SK-MEL-5 (cell line): ENCODE measurements at places on chromosomes 5 and 9.

- no peak for DNase-seq
Measured at GRCh38 chr5:67303356-67303755, 106.8 kb upstream of the CD180 start.

DNA sequence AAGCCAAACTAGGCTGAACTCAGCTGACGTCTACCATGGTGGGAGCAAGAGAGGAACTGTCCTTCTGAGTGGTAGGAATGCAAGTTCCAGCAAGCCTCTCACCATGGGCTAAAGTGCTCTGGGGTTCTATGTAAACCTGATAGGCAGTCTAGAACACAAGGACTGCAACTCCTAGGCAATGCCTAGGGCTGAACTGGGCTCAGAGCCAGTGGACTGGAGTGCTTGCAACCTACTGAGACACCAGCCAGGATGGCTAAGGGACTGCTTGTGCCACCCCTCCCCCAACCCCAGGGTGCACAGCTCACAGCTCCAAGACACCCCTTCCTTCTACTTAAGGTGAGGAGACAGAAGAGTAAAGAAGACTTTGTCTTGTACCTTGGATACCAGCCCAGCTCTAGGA lies 12.1 kb upstream of the RCL1 start:
- no peak for DNase-seq

DNA sequence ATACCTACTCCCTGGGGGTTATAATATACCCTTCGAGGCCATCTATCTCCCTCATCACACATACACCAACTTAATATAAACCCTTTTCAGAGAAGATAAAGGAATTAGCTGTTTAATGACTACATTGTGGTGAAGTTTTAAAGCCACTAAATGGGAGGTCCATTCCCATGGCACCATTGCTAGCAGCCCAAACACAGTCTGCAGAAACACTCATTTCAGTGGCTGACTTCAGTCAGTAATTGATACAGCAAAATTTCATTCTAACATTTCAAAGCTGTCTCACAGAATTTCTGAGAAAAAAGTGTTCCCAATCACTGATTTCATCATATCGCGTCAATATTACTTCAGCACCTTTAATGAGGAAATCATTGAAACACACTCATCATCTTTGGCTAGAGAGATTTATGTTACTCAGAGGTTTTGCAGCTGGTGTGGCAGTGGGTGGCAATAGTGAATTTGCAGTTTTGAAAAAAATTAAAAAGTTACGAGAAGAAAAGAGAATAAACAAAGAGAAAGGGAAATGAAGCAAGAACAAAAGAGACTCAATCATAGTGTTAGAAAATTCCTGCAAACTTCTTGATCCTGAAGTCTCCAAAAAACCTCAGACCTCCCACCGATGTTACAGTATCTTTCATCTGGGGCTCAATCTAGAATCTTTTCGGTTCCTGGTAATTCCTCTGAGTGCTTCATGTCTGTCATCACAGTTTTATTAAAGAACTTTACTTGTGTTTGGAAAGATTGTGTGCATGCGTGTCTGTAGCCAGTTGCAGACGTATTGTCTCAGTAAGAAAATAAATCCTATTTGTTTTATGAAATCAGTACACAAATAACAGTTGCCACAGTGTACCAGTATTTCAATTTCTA lies 105.0 kb downstream of the ERCC6L2 start:
- no peak for DNase-seq

GRCh38 chr9:111193095-111193494 lies 136.9 kb downstream of the OR2K2 start:
- DNase-seq: no peak

DNA sequence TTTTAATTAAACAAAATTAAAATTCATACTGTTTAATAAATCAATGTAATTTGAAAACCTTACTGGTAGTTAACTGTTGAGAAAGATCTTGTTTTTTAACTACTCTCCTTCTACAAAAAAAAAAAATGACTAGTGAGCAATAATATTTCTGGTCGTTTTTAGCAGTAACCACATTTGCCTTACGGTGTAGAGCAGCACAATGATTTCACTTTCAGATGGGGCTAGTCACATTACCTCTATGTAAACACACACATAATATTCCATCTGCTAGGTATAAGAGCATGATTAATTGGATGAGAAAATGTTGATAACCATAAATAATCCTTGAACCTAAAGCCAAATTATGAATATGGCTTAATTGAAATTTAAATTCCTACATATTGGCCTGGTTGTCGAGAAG lies 198.1 kb downstream of the CHSY3 start:
- DNase-seq: no peak

DNA sequence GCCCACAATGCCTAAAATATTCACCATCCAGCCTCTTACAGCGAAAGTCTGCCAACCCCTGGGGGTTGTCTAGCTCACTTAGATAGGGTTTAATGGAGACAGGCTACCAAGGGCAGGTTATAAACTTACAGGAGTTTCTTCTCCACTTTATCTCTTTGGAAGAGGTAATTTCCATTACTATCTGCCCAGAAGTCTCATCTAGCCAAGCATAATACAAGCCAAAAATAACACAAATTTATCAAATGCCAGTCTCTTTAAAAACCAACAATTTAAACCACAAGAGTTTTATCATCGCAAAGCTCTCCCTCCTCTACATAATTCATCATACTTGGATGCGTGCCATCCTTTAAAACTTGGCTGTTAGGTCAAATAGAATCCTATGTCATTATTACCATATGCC lies 6.2 kb downstream of the RBM22 start:
- DNase-seq: no peak

DNA sequence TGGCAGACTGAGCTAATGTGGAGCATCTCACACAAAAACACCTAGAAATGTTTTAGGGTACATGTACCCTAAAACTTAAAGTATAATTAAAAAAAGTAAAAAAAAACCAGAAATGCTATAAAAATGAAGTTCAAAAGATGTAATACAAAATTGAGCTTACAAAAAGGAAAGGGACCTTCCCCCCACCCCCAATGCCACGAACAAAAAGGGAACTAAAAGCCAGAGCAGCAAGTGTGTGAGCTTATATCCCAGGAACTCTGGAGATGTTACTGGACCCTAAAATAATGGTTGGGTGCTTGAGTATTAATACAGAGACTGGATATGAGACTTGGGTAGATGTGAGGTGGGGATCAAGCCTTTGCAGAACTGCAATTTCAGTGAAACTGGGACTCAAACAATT lies 11.0 kb downstream of the SPATA9 start:
- no peak for DNase-seq

- no peak for DNase-seq
Measured at GRCh38 chr5:131640043-131640856, 5.2 kb upstream of the RAPGEF6 start.

DNA sequence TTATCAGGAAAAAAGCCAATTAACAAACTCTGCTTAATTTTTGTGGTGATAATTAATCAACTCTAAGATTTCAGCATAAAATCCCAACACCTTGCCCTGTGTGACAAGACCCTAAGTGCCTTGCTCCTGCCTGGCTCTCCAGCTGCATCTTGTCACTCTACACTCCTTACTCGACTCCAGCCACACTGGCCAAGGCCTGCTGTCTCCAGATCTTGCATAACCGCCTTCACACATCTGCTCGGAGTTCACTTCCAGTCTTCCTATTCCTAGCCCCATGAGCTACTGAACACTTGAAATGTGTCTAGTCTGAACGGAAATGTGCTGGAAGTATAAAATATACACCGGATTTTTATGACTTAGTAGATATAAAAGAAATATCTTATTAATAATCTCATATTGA lies 259.6 kb downstream of the EPB41L4A start:
- DNase-seq: no peak

DNA sequence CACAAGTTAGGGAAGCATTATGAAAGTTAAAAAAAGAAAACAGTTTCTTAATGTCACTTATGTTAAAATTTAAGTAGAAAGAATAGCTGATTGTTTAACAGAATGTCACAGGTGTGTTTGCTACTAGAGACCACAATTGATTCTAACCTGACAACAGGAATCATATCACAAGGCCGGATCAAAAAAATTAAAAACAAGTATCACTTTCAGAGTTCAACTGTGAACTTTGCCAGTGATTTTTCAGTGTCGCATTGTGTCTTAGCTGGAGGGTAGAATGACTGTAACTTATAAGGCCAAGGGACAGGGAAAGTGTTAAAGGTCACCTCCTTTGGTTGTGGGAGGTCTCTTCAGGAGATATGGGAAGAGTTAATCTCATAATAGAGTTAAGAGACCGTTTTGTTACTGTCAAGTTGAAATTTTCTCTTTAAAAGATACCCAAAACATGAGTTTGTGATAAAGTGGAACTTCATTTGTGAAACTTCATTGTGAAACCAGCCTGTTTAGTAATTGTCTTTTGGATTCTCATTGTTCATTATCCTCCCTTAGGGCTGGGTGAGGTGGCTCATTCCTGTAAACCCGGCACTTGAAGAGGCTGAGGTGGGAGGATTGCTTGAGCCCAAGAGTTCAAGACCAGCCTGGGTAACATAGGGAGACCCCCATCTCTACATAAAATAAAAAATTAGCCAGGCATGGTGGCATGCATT lies 40.9 kb downstream of the CPEB4 start:
- no peak for DNase-seq

- peak; percentile 22 for DNase-seq
Measured at GRCh38 chr5:93299681-93300308, 281.2 kb downstream of the NR2F1-AS1 start.

DNA sequence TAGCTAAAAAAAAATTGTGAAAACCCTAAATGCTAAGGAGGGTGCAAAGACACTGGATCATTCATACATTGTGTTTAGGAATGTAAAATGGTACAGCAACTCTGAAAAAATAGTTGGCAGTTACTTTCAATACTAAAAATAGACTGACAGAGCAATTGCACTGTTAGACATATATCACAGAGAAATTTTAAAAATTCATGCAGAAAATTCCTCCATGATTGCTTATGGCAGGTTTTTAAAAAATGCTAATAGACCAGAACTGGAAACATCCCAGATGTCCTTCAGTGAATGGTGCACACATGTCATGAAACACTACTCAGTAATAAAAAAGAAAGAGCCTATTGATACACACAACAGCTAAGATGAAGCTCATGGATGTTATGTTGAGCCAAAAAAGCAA lies 349.8 kb upstream of the DAB2 start:
- no peak for DNase-seq

DNA sequence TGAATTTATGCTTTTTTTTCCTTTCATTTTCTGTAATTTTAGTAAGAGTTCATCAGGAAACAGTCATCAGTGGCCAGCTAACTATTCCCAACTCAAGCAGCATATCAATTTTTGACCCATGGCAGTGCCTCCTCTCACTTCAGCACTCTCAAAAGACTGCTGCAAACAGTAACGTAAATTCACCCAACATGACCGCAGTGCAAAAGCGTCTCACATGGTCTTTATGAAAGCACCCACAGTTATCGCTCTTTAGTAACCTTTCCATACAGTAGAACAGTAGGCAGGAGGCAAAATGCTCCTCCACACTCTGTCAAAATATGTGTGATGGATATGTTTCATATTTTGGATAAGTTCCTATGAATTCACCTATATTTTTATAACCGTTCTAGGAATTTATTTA lies 48.6 kb downstream of the PARP8 start:
- peak; percentile 91 for DNase-seq

DNA sequence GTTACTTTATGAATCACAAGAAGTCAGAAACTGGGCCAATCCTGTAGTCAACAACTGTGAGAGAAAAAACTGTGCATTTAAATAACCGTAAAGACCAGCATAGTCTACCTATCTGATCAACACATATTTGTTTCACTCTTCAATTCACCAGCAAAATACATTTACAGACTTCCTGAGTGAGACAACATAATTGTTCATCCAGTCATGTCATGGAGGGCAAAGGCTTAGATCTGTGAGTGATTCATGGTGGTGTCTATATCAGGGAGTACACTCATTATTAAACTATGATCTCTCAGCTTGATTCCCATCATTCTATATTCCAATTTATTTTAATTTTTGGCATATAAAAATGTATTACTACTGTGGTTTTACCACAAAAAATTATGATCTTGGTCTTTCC lies 694.6 kb downstream of the DNAH5 start:
- no peak for DNase-seq

DNA sequence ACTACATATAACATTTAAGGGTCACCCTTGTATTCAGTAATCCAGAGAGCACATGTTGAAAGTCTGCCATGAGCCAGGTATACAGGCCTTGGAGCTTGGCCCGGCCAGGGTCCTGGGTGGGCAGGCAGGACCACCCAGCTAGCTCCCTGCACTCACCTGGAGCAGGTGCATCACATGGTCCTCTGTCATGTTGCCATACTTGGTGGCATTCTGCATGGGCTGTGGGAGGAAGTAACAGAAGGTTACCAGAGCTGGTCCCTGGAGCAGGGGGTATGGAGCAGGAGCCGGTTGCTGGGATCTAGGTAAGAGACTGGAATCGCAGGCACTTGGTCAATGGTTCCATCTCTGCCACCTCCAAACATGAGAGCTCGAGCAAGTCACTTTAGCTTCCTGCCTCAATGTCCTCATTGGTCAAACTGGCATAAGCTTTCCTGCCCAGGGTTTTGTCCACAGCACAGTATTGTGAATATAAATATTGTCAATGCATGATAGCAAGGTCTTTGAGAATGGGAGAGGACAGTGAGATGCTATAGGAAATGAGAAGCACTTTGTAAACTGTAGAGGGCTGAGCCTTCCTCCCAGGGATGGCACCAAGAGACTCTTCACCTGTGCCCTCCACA lies 6.5 kb downstream of the CD74 start:
- DNase-seq: no peak

DNA sequence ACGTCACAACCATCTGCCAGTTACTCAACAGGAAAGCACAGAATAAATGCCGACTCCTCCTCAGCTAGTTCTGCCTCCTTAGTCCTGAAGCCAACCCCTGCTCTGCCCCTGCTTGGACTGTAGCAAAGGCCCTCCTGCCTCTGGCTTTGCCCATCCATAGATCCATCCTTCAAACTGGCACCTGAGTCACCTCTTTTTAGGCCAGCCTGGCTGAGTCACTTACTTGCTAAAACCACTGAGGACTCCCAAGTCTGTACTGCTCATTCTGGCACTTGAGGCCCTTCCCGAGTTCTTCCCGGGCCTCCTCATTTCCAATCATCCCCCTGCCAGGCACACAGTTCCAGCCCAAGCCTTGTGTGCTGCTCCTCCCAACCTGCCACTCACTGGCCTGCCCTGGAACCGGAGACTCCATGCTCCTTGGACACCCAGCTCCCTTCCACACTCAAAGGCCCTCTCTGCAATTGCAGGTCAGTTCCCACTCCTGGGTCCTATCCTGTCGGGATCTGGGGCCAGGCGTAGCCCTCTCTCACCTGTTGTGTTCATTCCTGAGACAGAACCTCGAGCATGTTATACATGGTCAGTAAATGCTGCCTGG lies 220.1 kb downstream of the DAB2IP start:
- DNase-seq: no peak

DNA sequence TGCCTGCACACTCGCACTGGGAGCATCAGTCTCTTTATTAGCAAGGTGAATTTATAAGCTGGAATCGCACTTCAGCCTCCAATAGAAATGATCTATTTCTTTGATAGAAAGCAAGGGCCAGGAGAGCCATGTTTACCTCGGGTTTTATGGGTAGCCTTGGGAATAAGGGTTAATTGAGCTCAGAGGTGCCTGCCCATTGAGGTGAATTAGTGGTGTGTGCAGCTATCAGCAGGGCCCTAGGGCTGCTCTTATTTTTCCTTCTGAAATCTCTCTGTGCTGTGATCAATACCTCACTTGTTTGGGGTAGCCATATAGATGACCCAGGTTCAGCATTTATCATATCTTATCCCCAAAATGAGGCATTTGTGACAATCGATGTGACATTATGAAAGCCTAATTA lies 297.8 kb downstream of the EBF1 start:
- DNase-seq: no peak
